Erythroblast (primary cell): ENCODE measurements at places on chromosomes 3 and 15.

- no peak for DNase-seq
These were observed 9.4 kb downstream of the TMOD2 start for GRCh38 chr15:51760805-51761204.

- DNase-seq: no peak
These were observed 8.8 kb upstream of the AEN start for GRCh38 chr15:88612186-88612796.

GRCh38 chr15:81387621-81388435 lies 13.8 kb upstream of the TMC3 start:
- no peak for DNase-seq

GRCh38 chr3:53195602-53196574 lies 34.9 kb downstream of the PRKCD start:
- DNase-seq: peak; percentile 59

GRCh38 chr3:73470860-73471259 lies 153.9 kb downstream of the PDZRN3 start:
- DNase-seq: no peak

DNA sequence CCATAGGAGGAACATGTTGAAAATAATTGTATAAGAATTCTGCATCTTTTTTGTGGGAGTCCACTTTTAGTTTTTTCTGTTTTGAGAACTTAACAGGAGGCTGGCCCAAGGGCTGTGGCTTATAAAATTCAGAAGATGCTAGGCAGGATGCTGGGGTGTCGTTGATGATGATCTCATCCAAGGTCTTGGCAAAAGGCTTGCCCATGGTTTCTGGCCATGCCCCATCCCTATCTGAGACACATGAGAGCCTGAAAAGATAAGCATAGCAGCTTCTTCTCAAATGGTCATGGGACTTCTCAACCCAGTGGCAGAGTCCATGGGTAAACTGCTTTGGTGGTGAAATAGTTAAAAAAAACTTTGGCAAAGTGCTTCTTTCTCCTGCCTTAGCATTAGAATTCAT lies 35.2 kb downstream of the CMSS1 start:
- peak; percentile 11 for DNase-seq
